ENCODE measurements at places on chromosomes 3 and 15.

- no peak for DNase-seq
These were observed 29.9 kb downstream of the SLC41A3 start for GRCh38 chr3:126053949-126054569.

DNA sequence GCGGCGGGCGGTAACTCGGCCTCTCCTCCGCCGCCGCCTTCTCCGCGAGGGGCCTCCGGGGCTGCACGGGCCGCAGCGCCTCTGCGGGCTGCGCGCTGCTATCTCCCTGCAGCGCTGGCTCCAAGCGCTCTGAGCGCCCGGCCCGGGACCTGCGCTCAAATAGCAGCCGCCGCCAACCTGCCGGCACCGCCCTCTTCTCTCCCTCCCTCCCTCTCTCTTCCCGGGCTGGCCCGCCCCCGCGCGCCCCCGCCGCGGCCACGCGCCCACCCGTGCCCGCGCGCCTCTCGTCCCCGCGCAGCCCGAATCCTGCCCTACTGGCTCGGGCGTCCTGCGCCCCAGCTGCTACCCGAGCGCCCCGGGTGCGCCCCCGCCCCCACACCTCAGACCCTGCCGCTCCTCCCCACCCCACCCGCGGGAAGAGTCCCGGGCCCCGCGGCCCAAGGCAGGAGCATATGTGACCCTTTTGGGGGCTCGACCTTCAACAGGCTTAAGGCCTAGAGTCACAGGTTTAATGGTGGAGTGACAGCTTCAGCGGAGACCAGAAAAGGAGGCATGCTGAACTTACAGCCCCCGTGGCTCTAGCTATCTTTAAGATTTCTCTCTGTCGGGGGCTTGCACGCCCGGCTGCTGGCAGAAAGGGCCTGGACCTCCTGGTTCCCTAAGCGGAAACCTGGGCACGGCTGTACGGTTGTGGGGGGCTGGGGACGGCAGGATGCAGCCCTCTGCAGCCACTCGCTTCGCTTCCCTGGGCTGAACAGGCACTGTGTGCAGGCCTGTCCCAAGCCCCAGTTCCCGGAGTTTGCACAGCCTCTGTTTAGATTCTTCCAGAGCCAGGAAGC is at the start of gene CACNA2D2:
Gene CACNA2D2, minus strand, starts transcription at position 131 of the 839 bp plus-strand sequence. CDS start 211 bp downstream, outside the sequence.
- no peak for DNase-seq

DNA sequence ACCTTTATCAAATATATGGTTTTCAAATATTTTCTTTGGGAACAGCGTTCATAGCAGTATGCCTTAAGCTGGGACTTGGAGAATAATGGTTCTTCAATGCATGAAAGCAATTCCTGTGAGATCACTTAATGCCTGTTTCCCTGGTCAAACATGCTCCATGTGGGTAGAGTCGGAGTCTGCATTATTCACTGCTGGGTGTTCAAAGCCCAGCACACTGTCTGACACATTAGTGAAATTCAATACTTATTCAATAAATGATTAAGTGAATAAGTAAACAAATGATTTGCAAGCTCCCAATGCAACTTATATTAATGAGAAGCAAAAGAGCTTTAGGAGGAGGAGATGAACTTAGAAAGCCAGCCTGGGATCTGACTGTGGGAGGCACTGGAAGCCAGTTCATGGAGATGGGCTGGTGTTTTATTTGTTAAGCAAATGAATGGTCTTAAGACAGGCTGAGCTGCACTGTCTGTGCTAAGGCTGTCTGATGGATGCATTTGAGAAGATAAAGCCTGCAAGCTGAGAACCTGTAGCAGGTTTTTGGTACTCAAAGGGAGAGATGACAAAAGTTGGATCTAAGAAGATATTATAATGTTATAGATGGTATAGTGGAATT is 490.8 kb downstream of the MCTP2 start:
- DNase-seq, result no peak

- DNase-seq, result no peak
These were observed 597.9 kb upstream of the TBL1XR1 start for GRCh38 chr3:177795216-177795615.

DNA sequence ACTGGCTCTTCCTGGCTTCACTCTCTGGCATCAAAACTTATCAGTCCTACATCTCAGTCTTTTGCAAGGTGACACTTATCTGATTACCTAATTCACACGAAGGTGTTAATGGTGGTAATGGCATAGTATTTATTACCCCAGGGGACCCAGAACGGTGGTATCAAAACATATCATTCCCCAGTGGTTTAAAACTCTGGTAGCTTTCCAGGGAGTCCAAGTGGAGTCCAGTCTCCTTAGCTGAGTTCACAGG is 41.3 kb downstream of the SMAD3 start:
- no peak for DNase-seq

- no peak for DNase-seq
These were observed 7.7 kb downstream of the CRABP1 start for GRCh38 chr15:78347586-78348543.

GRCh38 chr3:120670576-120670975 is 11.5 kb downstream of the HGD start:
- DNase-seq, result no peak

DNA sequence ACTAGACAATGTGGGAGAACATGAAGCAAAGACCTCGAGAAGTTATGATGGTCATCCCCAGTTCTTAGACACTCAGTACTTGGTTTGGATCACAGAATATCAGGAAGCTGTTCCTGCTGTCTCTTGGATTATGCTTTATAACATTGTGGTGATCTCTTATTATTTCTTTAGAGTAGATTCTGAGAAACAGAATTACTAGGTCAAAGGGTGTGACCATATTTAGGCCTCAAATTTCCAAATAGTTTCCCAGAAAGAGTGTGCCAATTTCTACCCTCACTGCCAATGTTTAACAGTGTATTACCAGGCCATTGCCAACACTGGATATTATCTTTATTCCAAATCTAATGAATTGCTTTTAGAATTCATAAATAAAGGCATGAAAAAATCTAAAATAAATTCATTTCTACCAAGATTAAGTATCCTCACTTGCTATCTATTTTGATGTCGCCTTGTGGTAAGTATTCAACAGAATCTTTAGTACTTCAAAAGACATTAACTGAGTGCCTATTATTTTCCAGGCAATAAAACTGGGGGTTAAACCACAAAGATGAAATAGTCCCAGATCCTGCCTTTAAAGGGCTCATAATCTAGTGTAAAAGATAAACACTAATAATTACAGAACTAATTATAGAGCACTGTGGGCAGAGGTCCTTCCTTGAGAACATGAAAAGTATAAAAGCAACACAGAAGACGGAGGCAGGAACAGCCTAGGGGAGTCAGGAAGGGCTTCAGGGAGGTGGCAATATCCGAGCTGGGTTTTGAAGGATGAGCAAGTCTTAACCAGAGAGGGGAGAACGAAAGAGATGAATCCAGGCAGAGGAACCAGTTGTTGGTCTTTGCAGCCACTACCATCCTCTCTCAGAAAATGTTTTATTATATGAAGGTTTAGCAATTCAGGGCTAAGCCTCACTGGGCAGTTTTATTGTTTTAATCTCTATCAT is 86.8 kb downstream of the IGF2BP2 start:
- DNase-seq, result no peak

DNA sequence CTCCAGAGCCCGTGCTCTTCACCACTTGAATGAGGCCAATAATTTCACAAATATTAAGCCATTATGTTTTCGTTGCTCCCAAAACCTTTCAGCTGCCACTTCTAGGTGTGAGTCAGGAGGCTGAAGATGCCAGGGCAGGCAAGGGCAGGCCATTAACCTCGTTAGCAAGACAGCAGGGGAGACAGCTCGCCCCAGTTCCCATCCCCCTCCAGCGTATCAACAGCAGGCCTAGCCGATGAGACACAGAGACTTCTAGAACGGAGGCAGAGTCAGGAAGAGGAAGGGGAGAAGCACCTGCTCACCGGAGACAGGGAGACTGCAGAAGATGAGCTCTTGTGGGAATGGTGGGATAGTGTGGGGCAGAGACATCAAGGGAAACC is 28.0 kb upstream of the PLA2G4E start:
- DNase-seq, result no peak

- no peak for DNase-seq
These were observed 25.8 kb downstream of the CRABP1 start for GRCh38 chr15:78365917-78366316.

- no peak for DNase-seq
These were observed 105.4 kb downstream of the LINGO1 start for GRCh38 chr15:77527164-77527778.

DNA sequence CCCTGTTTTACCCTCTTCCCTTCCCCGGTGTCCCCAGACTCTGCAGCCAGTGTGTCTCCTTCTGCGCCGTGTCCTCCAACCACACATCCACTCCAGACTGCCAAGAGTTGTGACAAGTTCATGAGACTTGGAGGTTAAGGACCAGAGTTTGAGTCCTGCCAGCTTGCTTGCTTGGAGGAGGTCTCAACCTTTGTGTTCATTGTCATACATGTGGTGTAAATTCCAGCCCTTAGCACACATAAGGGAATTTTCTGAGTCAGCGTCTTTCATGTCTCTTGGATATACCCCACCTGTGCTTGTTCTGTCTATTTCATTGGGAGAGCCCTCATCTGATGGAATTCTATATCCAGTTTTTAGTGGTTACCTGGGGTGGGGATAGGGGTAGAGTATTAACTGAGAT is 13.3 kb downstream of the CORO2B start:
- DNase-seq, result no peak

GRCh38 chr15:101440846-101441590 is 48.5 kb downstream of the PCSK6 start:
- no peak for DNase-seq

GRCh38 chr3:56933803-56934202 is 126.7 kb upstream of the SPATA12 start:
- DNase-seq, result no peak

- DNase-seq, result no peak
These were observed 87.3 kb upstream of the C15orf61 start for GRCh38 chr15:67433495-67434099.

DNA sequence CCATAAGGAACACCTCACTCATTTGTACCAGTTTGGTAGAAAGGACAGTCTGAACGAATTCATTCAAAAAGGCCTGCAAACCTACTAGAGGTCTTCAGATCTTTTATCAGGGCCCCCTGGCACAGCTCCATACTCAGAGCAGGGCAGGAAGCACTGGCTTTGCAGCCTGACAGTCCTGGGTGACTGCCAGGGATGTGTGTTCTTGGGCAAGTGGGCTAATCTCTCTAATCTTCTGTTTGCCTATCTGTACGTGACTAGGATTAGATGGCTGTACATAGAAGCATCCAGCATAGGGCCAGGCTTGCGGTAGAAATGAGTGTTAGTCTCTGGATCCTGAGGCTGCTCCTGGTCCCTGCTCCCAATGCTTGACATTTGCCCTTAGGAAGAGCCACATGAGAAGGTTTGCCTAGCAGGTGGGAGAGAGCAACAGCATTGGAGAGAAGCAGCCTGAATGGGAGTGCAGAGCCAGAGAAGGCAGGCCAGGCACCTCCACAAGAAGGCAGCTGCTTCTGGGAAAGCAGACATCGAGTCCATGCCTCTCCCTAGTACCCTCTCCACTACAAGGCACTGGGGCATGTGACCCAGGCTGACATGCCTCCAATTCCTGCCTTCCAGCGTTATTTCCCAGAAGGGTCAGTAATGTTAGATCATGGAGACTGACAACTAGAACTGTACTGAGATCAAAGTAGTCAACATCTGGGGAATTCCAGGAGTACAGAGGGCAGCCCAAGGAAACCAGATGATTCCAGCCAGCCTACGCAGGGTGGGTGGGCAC is 1.0 kb upstream of the CXCR6 start:
- DNase-seq, result no peak

DNA sequence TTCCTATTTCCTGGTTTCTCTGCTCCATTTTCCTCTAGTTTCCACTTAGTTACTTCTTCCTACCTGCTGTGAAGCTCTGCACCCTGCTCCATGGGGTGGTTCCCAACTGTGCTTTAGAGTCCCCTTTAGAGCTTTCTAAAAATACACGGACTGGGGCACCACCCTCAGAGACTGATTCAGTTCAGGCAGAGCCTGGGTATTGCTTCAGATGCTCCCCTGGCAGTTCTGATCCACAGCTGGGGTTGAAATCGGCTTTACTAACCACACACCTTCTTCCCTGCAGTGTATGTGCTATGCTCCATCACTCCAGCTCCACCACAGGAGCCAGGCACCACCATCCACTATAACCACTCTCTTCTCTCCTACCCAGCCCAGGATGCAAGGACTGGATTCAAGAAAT is 12.6 kb downstream of the ANP32A start:
- no peak for DNase-seq

- DNase-seq, result no peak
These were observed 516.6 kb downstream of the EPHB1 start for GRCh38 chr3:135311699-135312098.

- no peak for DNase-seq
These were observed 35.9 kb upstream of the GOLGA6L9 start for GRCh38 chr15:82393671-82394070.

DNA sequence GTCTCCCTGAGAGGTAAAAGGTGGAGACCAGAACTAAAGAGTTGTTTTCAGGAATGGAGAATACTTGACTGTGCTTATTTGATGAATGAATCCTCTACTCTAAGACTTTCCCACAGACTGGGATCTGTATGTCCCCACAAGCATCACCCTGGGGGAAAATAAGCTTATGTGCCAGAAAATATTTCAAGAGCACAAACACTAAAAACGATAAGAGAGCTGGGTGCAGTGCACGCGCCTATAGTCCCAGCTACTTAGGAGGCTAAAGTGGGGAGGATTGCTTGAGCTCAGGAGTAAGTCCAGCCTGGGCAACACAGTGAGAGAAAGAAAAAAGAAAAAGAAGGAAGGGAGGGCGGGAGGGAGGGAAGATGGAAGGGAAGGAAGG is 150.7 kb downstream of the ADAM10 start:
- no peak for DNase-seq

DNA sequence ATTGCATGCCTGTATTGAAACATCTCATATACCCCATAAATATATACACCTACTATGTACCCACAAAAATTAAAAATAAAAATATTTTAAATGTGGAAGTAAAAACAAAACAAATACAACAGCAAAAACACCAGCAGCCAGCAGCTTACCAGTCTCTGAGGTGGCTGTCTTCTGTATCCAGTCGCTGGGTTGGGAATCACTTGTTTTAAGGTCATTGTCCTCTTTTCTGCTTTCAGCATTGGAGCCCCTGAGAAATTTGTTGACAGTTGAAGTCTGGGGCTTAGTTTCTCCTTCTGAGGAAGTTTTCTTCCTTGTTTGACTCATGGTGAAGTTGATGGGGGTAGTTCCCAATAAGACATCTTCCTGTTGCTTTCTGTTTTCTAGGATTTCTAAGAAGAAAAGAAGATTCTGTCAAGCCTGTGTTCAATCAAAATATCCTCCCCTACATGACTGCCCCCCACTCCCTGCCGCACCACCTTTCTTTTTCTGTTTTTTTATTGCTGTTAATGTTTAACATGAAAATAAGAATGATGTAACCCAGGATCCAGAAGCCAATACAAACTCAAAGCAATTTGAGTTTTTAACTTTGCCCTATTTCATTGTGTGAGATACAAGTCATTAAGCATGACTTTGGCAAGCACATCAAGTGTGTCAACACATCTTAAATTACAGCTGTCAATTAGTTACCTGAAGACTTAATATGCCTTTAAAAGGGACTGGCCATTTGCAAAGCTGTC is at the start of gene LRRC31:
Gene LRRC31, minus strand, starts transcription at position 452 of the 737 bp plus-strand sequence. Its CDS starts 128 bp downstream, at position 324.
- DNase-seq, result no peak

- no peak for DNase-seq
These were observed 34.4 kb downstream of the PAQR9 start for GRCh38 chr3:142929109-142929508.

- no peak for DNase-seq
These were observed 1.9 kb downstream of the VGLL3 start for GRCh38 chr3:86989006-86989405.
